ENCODE measurements at places on chromosomes 4 and X.

DNA sequence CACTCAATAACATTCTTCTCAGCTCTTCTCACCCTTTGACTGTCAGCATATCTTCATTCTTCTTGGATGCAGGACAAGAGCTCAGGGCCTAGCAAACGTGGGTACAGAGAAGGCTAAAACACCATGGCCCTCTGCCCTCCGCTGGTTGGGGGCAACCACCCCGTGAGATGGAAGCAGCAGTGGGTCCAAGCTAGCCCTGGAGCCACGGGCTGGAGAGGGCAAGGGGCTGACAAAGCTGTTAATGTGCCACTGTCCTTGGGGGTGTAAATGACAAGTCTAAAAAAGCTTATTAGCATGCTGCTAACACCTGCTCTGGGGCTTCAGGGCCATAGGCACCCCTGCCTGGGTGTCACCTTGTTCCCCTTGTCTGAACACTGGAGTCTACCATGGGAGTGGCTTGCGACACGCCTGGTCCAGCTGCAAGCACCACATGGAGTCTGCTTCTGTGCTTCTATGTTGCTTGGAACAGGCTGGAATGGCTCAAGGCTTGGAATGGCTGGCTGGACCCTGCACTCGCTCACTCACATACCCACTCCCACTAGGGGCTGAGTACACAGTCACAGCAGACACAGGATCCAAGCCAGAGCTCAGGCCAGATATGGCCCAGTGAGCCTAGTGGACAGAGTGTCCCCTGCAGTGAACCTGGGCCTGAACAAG is 246.0 kb downstream of the PCDH10 start:
- no peak for DNase-seq

DNA sequence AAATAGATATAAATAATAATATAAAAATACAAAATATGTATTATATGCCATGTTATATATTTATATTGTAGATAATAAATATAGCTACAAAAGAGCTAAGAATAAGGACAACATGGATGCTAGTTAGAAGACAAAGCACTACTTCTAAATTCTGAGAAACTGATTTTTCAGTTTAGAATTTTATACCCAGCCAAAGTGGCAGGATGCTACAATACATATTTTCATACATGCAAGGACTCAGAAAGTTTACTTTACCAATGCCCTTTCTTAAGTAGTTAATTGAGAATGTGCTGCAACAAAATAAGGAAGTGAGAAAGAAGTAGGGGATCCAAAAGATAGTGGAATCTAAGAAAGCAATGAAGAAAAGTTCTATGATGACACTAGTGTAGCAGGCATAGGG is 64.5 kb downstream of the PDE5A start:
- DNase-seq, result no peak

DNA sequence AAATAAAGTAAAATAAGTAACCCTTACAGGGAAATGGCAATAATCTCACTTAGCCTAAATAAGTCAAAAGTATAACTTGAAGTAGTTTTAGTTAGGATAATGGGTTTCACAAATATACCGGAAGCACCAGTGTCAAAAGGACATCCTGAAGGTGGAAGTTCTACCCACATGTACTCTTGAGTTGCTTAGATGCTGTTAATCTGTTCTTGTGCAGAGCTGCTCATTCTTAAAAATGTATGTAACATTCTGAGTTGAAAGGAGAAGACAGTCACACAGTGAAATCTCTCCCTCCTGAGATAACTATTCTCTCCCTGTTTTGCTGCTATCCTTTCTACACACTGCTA is 11.2 kb upstream of the CCNG2 start:
- DNase-seq, result no peak

DNA sequence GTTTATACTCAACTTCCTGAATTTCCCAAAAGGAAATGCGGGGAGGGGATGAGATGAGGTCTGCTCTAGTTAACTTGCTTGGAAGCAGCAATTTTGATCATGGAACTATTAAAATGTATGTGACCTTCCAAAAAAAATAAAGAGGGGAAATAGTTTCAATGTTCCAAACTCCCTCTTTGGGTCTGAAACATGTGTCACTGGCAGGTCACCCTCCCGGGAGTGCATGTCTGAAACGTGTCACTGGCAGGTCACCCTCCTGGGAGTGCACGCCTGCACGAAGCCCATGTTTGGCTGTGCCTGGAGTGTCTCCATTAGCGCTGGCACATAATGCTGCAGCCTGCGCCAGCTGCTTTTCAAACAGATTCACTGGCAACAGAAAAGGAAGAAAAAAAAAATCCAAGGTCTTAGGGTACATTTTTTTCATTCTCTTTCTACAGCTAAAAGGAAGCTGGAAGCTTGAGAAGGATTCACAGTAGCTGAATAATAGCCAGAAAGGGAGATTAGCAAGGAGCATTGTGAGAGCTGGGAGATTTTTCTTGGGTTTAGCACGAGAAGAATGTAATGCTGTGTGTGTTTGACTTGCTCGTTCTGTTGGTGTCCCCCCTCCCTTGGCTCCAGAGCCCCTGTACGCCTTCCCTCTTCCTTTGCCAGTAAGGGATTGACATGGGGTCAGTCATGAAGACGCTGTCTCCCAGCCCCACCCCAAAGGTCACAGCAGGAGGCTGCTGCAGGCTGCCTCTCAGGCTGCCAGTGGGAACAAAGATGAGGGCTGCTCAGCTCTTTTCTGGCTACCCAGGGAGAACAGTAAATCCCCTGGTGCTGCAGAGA is 39.2 kb upstream of the TLR3 start:
- DNase-seq, result peak; percentile 59

DNA sequence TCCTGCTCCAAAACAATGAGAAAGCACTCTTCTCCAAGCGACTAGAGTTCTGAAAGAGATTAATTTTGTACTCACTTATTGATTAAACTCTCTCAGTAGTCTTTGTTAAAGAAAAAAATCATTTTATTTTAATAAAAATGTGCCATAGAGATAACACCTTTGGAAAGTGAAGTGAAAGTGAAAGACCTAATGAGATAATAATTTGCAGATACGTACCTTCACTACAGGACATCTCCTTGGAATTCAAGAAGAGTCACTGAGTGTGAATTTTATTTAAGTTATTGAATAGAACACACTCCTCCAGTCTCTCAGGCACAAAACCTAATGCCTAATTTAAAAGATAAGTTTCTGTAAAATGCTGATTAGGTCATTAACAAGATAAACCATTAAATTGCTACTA is 1070.6 kb upstream of the GRID2 start:
- DNase-seq, result no peak

Measured in NCI-H1105 treated with DMSO at 0.1 percent for 48 hours (cell line).